ENCODE measurements at places on chromosomes 3 and 15.

- DNase-seq = no peak
Measured at GRCh38 chr3:9422712-9423424, 25.5 kb downstream of the SETD5 start.

DNA sequence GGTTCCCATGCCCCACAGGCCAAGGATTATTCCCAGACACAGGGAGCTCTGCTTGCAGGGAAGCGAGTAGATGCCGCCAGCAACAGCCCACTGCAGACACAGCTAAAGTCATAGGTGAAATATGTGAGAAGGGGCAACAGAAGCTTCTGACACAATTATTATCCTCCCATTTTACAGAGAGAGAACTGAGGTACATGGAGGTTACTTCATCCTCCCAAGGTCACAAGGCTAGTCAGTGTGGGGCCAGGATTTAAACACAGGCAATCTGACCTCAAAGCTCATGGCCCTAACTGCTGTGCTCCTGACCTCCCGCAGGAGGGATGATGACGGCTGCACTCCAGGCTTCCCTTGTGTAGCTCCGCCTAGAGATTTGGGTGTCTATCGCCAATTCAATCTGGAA lies 15.7 kb upstream of the FSIP1 start:
- no peak for DNase-seq

GRCh38 chr15:71043373-71043772 lies 71.9 kb upstream of the THSD4 start:
- DNase-seq = no peak

DNA sequence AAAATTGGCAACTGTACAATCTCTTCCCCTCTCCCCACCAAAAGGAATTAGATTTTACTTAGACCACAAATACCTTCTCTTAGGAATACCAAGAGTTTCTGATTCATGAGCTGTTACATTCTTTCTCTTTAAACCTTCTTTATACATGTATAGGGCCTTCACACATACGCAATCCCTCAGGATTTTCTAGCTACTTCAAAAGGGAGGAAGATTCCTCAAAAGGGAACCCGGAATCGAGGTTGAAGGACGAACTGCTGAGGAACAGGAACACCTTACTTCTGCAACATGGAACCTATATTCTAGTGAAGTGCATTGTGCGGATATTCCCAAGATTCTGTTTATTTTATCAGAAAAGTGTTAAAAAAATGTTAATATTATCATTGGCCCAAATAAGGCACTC lies 52.3 kb downstream of the GABRB3 start:
- no peak for DNase-seq

DNA sequence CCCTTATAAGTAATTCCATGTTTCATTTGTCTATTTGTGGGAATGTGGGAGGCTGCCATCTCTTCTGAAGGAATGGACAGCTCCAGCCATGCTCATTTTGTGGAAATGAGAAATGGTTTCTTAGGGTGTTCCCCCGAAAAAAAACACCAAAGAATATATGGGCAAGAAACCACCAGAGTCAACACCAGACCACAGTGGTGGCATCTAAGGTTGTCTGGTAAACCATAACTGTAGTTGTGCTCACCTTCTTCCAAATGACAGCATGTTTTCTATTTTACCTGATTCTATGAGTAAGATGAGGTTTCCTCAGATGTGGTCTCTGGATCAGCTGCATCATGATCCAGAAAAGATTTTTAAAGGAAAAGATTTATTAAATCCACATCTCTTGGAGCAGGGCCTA lies 217.0 kb upstream of the C2CD4B start:
- no peak for DNase-seq

DNA sequence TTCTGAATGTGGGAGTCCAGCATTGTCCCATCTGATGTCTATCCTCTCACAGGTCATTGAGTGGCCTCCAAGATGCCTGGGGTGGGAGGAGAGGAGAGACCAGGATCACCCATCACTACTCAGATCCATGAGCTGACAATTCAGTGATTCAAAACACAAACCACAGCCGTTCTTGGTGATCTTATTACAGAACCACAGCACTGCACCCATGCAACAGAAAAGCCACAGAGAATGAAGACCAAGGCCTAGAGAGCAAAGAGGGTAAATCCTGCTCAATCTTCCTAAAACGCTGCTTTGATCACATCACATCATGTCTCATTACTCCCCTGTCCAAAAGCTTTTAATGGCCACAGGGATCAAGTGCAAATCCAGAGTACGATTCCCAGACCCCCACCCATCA lies 23.5 kb downstream of the ANP32A start:
- no peak for DNase-seq

Data from activated CD4-positive, alpha-beta T cell treated with anti-CD3 and anti-CD28 coated beads for 4 hours (primary cell).